ENCODE measurements at places on chromosomes 4 and X.

DNA sequence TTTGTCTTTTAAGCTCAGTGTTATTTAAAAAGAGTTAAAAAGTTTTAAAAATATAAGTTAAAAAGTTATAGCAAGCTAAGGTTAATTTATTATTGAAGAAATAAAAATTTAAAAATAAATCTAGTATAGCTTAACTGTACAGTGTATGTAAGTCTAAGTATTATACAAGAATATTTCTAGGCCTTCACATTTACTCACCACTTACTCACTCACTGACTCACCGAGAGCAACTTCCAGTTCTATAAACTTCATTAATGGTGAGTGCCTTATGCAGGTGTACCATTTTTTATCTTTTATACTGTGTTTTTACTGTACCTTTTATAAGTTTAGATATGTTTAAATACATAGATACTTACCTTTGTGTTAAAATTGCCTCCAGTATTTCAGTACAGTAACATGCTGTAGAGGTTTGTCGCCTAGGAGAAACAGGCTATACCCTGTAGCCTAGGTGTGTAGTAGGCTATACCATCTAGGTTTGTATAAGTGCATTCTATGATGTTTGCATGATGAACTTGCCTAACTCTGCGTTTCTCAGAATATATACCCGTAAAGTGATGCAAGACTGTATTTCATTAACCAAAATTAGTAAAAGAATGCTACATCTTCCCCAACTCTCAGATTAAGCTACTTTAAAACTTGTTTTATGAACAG, 202.9 kb downstream of the CFAP299 start:
- no peak for DNase-seq

DNA sequence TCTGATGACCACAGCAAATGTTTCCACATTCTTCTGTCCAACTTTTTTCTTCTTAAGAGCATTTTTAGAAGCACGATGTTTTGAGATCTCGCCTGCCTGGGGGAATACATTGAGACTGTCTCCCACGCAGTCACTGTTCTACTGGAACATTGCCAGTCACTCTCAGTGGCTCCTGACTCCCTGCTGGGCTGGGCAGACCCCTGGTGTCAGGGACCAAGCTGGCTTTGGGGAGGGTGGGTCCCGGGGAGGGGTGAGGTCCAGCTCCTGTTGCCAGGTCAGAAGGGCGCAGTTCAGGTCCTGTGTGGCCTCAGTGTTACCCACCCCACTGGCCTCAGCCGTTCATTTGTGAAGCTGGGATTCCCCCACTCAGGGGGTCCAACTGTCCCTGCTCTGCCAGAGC, 18.9 kb upstream of the ABLIM2 start:
- no peak for DNase-seq

- DNase-seq: no peak
These were observed 343.5 kb downstream of the IDS start for GRCh38 chrX:149161435-149162088.

- no peak for DNase-seq
These were observed 223.0 kb downstream of the SOWAHB start for GRCh38 chr4:76674983-76675382.

DNA sequence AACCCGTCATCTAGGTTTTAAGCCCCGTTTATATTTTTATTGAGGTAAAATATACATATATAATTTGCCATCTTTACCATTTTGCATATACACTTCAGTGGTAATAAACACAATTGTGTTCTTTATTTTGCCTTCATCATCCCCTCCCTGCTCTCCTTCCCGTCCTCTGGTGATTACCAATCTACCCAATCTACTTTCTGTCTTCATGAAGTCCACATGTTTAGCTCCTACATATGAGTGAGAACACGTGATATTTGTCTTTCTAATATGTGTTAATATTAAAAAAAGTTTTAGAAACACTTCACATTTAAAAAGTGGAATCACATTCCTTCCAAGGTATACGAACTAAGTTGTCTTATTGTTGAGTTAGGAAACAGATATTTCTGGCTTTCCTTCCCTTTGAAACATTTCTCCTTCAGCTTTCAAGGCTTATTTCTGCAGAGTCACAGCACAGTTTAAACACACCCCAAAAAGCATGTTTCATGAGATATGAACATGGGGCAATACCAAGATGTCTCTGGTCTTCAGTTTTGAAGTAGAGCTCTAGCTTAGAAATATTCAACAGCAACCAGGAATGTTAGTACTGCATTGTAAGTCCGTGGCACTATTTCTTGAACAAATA, 35.9 kb downstream of the GYPA start:
- no peak for DNase-seq

DNA sequence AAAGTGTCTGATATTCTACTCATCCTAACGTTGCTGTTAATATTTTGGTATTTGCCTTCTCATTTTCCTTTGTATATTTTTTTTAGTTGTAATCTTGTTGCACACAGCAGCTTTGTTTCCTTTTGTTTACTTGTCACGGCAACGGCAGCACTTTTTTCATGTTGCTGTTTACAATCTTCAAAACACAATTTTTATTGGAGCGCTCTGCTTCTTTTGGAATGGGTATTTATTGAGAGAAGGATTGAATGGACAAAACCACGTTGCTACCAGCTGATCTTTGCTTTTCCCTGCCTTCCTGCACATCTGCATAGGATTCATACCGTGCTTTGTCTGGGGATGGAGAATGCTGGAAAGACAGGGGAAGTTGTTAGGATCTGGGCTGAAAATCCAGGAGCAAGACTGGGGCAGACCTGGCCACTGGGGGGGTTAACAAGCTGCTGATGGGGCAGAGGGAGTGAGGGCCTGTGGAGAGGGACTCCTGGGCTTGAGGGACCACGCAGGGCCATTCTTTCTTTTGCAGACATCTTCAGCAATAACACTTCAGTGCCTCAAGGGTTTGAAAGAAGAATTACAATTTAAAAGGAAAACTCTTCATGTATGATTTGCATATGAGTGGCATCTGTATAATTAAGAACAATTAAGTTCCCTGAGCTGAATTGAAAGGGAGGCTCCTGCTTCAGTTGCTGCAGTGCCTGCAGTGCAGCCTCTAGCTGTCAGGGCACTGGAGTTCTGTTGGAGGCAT, 69.8 kb downstream of the TMEM131L start:
- no peak for DNase-seq

Data from SJSA1 (cell line).